MCF 10A (cell line): ENCODE measurements at places on chromosomes 2 and 18. TPM values are rescaled to one million over a fixed set of nuclear protein-coding genes. Genes with fewer than 3 reads are reported as not detected.

Gene D2HGDH
- total RNA-seq = 37.5 and 41.5 TPM in 2 replicates

Gene GCKR
- total RNA-seq = not detected in 2 replicates

Gene HOXD8
- not detected in 2 replicates for total RNA-seq

- no peaks in the 10 kb centered on the region for H3K36me3 ChIP-seq
- no peak for DNase-seq
- H3K27me3 ChIP-seq = no peaks in the 10 kb centered on the region
- no peaks in the 10 kb centered on the region for H3K4me1 ChIP-seq
These were observed 36.7 kb upstream of the AGPS start for GRCh38 chr2:177355874-177356273.

Gene CCDC150
- total RNA-seq = 5.5 and 8.1 TPM in 2 replicates

GRCh38 chr2:59149271-59149670, 908.1 kb upstream of the FANCL start:
- DNase-seq = no peak
- H3K4me3 ChIP-seq = no peak overlapping the region
- peaks cover 8% of the 10 kb centered on the region for H3K4me1 ChIP-seq
- H3K27me3 ChIP-seq = no peaks in the 10 kb centered on the region

DNA sequence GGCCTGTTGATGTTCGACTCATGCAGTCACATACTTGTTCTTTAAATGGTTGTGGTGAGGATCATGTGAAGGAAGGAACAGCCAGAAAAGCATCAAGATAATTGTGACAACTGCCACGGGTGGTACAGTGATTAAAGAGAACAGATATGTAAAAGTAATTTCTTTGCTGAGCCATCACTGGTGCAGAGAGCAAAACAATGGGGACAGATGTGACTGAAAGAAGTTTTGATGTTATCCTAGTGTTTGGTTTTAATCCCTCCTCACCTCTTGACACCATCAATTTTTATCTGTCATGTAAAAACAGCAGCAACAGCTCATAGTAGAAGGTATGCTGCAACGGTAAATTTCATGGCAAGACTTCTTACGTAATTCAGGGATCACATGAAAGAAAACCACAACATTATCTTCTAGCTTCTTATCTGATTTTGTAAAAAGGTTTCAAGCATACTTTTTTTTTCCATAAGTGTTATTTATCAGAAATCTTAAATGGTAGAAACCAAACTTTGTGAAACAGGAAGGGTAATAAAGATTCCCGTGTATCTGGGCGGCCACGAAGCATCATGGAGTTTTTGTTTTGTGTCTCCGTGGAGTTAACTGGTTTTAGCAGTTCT, 65.2 kb downstream of the PLCL1 start:
- peak overlapping the region; percentile 49 for H3K27ac ChIP-seq
- H3K36me3 ChIP-seq = no peaks in the 10 kb centered on the region
- no peaks in the 10 kb centered on the region for H3K27me3 ChIP-seq
- DNase-seq = no peak
- H3K4me3 ChIP-seq = no peak overlapping the region
- H3K4me1 ChIP-seq = peaks cover 10% of the 10 kb centered on the region

Gene CXCR4
- 0.54 and 1.1 TPM in 2 replicates for total RNA-seq

Gene SLC4A5
- 0.12 and 0.70 TPM in 2 replicates for total RNA-seq

Gene SLC5A7
- not detected in 2 replicates for total RNA-seq

Gene RAB31
- 4.8 and 6.1 TPM in 2 replicates for total RNA-seq

GRCh38 chr2:172861656-172862476, 126.2 kb downstream of the RAPGEF4 start:
- H3K27ac ChIP-seq = no peak overlapping the region
- DNase-seq = no peak
- H3K27me3 ChIP-seq = peaks cover 10% of the 10 kb centered on the region
- no peaks in the 10 kb centered on the region for H3K36me3 ChIP-seq

DNA sequence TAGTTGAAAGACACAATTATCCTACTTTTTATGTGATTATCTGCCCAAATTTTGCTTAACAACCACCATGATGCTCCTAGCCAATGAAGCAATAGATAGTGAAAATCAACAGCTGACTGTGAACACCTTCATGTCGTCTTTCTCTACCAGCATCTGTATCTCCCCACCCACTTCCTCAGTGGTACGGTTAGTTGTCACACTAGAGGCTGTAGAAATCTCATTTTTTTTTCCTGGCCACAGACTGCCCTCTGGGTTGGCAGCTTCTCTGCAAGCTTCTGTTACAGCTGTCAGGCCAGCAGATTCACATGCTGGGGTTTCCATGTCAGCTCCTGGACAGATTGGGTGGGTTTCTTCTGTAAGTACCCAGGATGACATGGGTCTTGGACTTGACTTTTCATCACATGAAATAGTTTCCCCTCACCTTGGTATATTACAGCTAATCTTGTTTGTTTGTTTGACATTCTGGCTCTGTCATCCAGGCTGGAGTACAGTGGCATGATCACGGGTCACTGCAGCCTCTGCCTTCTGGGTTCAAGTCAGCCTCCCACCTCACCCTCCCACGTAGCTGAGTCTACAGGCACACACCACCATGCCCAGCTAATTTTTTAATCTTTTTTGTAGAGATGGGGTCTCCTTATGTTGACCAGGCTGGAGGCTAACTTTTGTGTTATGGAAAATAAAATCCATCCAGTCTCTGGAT, 24.3 kb downstream of the STAT4 start:
- no peak overlapping the region for H3K4me3 ChIP-seq
- no peaks in the 10 kb centered on the region for H3K36me3 ChIP-seq
- H3K27ac ChIP-seq = no peak overlapping the region
- H3K27me3 ChIP-seq = no peaks in the 10 kb centered on the region
- DNase-seq = no peak
- no peaks in the 10 kb centered on the region for H3K4me1 ChIP-seq

- no peak overlapping the region for H3K27ac ChIP-seq
- no peaks in the 10 kb centered on the region for H3K4me1 ChIP-seq
- peak; percentile 55 for DNase-seq
These were observed 659.0 kb upstream of the CDH7 start for GRCh38 chr18:65091744-65092329.

DNA sequence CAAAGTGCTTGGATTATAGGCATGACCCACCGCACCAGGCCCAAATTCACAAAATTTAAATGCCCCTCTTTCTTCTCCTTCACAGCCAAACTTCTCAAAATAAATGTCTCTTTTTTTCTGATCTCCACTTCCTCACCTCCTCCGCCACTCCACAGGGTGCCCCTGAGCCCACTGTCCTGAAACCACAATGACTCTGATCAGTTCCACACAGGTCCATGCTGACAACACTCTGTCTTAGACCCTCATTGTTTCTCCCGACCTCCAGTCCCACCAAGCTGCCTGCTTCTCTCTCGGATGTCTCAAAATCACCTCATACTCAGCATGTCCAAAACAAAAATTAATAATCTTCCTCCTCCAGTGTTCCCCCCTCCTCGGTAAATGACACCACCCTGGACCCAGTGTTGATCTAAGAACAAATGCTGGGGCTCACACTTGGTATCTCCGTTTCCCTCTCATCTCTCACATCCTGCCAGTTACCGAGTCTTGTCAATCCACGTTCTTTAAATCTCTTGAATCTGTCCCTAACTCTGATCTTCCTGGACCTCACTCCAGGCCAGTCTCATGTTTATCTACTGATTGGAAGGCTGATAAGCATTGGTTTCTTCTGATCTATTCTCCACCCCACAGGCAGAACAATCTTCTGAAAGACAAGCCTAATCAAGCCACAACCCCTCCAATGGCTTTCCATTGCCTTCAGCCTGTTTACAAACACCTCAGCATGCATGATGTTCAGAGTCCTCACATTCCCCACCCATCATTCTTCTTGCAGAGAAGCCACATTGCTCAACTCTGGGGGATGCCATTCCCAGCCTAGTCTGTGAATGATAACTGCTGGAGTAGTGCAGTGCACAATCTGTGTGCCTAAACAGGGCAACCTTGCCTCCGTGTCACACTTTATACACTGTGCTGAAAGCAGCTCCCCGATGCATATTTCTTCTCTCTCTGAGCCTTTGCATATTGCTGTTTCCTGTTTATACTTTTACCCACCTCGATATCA, 12.4 kb upstream of the ANKRD44 start:
- no peak overlapping the region for H3K4me3 ChIP-seq
- DNase-seq = no peak
- H3K36me3 ChIP-seq = no peaks in the 10 kb centered on the region
- no peaks in the 10 kb centered on the region for H3K4me1 ChIP-seq
- peaks cover 18% of the 10 kb centered on the region for H3K27me3 ChIP-seq
